ENCODE measurements at places on chromosomes 16 and 17. TPM values are rescaled to one million over a fixed set of nuclear protein-coding genes. Genes with fewer than 3 reads are reported as not detected.

MMP28 gene
- total RNA-seq = 9.7 TPM

HELZ gene
- 131 TPM for total RNA-seq

GCSH gene
- total RNA-seq = 21.3 TPM

CHP2 gene
- 0.31 TPM for total RNA-seq

CCDC200 gene
- not detected for total RNA-seq

G6PC1 gene
- total RNA-seq = not detected

CA5A gene
- total RNA-seq = not detected

GPR142 gene
- not detected for total RNA-seq

RUNDC3A gene
- 67.6 TPM for total RNA-seq

CLEC18A gene
- total RNA-seq = 3.1 TPM

ANKRD40CL gene
- total RNA-seq = not detected

SMIM5 gene
- 0.31 TPM for total RNA-seq

CTRB2 gene
- total RNA-seq = not detected

GLP2R gene
- not detected for total RNA-seq

HBA2 gene
- total RNA-seq = 363 TPM

CLEC3A gene
- total RNA-seq = not detected

MT4 gene
- total RNA-seq = not detected

KIAA0513 gene
- total RNA-seq = 66.4 TPM

TPSB2 gene
- total RNA-seq = not detected

MAPT gene
- 215 TPM for total RNA-seq

Measured in parietal lobe (tissue), 2 donors.